ENCODE measurements at places on chromosomes 3 and 15.

DNA sequence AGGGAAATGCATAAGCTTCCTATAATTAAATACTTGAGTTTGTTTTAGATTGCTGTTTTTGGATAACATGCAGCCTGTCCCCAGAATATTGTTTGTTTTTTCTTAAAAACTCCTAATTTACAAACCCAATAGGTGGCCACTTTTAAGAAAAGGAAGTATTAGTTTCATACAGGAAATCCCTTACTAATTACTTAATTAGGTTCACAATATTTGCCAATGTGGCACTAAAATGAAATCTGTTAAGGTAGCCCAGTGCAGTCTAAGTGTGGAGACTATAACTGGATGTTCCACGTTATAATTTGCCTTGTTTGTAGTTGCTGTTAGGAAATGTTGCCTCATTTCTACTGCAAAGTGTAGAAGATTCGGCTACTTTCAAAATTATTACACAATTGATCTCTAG lies 195.8 kb downstream of the BBX start:
- no peak for DNase-seq

DNA sequence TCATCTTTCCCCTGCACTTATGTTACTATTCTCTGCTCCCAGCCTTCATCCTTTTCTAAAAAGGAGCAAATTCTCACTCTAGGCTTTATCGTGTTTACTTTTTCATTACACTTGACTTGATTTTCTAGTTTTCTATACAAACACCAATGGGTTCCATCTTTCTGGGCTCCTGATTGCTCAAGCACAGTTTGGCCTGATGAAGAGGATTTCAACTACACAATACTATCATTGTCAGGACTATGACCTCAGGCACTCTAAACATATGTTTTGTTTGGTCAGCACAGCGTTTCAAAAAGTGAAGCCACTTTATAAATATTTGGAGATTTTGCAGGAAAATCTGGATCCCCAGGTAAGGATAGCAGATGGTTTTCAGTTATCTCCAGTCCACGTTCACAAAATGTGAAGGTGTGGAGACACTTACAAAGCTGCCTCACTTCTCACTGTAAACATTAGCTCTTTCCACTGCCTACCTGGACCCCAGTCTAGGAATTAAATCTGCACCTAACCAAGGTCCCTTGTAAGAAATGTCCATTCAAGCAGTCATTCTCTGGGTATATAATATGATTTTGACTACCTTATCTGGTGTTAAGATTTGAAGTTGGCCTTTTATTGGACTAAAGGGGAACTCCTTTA lies 86.2 kb downstream of the TGFBR2 start:
- no peak for DNase-seq

DNA sequence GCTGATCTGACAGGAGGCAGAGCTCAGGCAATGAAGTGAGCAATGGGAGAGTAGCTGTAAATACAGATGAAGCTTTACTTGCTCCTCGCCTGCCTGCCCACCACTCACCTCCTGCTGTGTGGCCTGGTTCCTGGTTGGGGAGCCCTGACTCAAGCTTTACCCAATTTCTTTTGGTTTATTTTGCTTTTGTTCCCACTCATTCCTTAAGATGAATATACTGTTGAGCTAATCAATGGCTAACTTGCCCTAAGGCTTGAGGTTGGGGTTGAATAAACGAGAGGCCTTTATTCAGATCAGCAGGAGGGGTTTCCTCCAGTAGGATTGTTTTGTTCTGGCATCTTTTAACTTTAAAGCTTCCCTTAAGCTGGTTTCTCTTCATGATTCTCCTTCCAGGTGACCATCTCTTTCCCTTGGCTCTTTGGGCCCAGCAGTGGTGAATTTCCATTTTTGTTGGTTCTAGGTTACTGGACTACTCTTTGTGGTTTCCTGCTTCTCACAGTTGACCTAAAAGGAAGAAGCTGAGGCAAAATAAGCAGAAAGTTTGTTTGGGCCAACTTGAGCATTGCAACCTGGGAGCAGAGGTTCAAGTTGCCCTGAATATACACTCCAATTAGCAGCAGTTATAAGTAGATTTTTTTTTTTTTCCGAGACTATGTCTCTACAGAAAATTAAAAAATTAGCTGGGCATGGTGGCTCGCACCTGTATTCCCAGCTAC lies 44.4 kb downstream of the STARD9 start:
- DNase-seq, result no peak

DNA sequence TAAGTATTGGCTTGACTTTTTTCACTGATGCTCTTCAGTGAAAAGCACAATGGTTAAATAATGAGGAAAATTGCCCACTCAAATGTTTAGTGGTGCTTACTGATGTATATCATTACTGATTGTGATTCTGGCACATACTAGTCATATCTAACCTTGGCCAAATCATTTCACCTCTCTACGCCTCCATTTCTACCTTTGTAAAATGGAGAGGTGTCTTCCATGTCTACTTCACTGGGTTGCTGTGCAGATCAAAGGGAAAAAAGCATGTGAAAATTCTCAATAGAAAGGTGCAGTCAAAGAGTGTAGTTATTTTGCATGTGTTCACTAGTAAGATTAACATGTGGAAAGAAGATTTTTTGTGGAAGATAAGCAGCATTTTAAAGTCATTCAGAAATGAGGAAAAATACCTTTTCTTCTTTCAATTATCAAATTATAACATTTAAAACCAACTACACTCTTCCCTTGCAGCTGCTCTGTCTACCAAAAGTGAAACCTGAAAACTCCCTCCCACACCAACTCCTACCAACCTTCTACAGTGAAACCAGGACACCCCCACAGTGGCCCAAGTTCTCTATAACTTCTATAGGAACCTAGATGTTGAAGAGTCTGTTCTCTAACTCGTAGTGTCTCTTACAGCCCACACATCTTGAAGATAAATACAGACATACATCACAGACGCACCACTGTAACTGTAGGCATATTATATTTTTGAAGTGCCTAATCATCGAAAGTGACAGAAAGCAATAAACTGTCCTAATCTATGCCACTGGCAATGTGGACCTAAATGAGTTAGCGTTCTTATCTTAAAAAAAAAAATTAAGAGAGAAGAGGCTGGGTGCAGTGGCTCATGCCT lies 1.4 kb downstream of the CD200R1 start:
- peak; percentile 18 for DNase-seq

DNA sequence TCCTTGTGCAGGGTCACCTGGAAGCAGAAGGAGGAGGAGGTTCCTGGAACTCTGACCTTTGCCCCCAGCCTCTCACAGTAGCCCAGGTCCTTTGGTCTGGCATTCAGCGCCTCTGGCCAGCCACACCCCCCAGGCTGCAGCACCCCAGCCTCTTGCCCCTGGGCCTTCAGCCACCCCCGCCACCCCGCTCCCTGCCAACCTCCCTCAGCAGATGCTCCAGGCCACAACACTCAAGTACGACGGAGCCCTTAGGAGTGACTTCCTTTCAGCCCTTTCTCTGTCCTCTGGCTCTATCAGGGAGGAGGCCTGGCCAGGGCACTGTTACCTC lies 45.2 kb downstream of the GRIP2 start:
- no peak for DNase-seq

- DNase-seq, result no peak
These were observed 42.8 kb upstream of the PLOD2 start for GRCh38 chr3:146203776-146204175.

DNA sequence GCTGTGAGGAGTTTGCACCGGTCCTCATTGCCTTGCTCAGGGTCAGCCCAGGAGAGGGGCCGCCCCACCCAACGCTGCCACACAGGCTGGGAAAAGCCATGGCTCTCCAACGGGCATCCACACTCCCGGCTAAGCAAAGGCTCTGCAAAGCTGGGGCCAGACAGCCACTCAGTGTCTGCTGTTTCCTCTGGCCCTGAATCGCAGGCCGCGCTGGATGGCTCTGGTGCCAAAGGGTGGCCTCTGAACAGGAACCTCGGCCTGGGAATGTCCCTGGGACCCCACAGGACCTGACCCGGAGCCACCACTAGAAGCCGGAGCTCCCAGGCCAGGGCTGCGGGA lies 42.9 kb downstream of the RPN1 start:
- DNase-seq, result no peak

- no peak for DNase-seq
These were observed 34.5 kb downstream of the GPD1L start for GRCh38 chr3:32140943-32141342.

GRCh38 chr3:194967151-194968117 lies 281.8 kb downstream of the FAM43A start:
- no peak for DNase-seq

DNA sequence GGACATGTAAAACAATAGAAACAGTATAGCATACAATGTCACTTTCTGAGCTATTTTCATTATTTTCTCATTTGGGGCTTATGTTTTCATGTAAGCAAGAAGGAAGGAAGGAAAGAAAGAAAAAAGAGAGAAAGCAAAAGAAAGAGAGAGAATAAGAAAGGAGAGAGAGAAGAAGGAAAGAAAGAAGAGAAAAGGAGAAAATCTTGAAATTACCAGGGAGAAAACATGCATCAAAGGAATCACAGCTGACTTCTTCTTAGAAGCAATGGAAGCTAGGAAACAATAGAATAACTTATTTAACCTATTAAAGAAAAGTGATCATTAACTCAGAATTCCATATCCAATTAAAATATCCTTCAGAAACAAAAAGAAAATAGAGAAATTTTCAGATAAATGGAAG lies 471.5 kb downstream of the OCA2 start:
- no peak for DNase-seq

DNA sequence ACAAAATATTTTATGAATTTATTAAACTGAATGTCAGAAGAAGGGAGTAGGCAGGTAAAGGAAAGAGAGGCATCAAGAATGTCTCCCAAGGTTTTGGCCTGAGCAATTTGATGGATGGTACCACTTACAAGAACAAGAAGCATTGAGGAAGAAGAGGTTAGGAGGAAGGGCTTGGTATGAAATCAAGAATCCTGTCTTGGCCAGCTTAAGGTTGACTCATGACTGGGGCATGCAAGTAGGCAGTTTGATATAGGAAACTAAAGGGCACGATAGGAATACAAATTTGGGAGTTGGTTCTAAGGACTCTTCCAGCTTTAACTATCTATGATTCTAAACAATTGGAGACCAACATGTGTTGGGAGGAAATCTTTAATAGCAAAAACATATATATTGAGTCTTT lies 79.1 kb downstream of the NTRK3 start:
- no peak for DNase-seq

- no peak for DNase-seq
These were observed 491.3 kb upstream of the AGTR1 start for GRCh38 chr3:148206446-148206845.

DNA sequence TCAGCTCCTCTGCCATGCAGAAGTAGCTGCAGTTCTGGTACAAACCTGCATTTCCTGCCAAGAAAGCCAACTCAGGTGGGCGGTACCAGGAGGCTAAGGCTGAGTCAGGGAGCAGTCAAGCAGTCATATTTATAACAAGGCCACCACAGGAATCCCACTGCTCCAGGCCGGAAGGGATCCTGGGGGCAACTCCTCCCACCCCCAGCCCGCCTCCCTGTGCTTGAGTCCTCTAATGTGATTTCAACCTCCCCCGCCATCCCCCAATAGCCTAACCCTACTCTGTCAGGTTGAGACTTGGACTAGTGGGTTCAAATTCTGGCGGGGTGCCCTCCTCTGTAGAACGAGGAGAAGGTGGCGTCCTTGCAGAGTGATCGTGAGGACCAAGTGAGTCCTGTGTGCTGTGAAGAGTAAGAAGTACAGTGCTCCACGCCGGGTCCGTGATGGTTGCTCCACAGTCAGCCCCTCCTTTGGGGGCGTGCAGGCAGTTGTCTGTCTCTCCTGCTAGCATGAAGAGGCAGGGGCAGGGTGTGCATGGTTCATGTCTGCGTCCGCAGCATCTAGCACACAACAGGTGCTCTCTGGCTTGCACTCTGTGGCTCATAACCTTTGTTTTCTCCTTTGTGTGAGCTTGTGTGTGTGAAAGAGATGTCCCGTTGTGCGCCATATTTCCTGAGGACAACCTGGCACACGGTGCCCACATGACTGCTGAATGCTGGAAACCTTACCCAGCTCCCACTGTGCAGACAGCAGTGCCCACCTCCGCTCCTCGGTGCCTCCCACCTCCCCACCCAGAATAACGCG lies 78.3 kb downstream of the SMAD6 start:
- DNase-seq, result no peak

DNA sequence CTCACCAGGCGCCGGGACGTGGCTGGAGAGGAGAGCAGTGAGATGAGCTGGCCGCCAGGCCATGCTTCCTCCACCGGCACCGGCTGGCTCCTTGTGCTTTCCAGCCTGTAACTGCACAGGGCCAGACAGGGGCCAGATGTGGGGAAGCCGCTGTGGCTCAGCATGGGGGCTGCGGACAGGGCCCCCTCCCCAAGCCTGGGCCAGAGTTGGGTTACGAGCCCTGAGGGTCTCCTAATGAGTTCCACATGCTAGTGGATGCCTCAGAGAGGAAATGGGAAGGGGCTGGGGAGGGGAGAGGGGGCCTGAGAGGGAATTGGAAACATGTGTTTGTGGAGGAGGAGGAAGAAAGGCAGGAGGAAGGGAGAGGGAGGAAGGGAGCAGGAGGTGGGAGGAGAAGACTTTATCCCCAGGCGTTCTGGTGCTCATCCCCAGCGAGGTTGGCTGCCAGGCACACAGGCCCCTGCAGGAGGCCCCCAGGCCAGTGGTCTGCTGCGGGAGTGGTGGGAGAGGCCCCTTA lies 11.7 kb upstream of the DUSP7 start:
- DNase-seq, result no peak

- no peak for DNase-seq
These were observed 2.1 kb downstream of the CD47 start for GRCh38 chr3:108088697-108089096.

- no peak for DNase-seq
These were observed 54.0 kb downstream of the PLCH1 start for GRCh38 chr3:155690921-155691320.

GRCh38 chr3:117939425-117940027 lies 1095.1 kb downstream of the IGSF11 start:
- no peak for DNase-seq

GRCh38 chr3:120468635-120469295 lies 18.0 kb upstream of the FSTL1 start:
- DNase-seq, result no peak

DNA sequence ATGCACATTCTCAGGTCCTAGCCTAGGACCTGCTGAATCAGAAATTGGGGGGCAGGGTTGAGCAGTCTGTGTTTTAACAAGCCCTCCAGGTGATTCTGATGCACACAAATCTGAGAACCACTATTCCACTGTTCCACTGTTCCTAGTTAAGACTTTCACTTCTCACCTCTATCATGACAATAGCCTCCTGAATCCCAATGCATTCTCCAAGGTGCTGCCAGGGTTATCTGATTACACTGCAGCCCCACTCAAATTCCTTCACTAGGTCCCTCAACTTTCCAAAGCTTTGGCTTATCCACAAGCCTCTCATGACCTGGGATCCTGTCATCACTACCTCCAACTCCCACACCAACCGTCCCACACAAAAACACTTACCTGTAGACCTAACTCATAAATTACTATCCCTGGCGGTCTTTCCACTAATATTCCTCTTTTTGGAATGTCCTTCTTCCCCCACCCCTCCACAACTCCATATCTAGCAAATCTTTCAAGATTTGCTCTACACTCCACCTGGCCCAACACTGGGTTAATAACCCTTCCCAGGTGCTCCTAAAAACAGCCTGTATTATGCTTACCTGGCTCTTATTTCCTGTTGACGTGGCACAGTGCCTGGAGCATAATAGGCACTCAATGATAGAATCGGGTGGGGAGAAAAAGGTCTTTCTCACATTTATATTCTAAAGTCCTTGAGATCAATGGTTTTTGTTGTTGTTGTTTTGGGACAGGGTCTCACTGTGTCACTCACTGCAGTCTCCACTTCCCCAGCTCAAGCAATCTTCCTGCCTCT lies 27.2 kb downstream of the TBL1XR1 start:
- DNase-seq, result no peak

All from activated gamma-delta T cell treated with Interleukin-2 at 50 U/mL for 16 hours (primary cell).